ENCODE measurements at places on chromosomes 6 and 20.

- no peak for DNase-seq
Observed at GRCh38 chr6:39791311-39791710, 865 bp upstream of the DAAM2 start.

DNA sequence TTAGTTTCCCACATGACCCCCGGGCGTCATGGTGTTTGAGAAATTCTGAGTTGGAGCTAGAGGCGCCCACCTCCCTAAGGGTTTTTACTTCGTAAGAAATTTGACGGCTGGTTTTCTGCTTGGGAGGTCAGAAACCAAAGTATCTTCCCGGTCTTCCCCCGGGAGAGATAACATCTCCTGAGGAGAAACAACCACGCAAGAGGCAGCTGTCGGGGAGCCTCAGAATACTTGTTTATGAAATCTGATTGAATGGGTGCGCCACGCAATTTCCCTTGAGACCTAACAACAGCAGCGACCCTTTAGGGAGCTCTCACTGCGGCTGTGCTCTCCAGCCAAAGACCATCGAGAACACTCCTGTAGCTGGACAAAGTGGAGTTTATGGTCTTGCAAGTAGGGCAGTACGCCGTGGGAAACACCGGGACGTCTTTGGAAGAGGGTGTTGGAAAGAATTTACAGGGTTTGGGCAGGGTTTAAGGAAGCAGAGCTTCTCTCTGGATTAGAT, 608 bp upstream of the EIF2S2 start:
- no peak for DNase-seq

GRCh38 chr6:157613011-157613522, 210.0 kb upstream of the SNX9 start:
- DNase-seq, result no peak

DNA sequence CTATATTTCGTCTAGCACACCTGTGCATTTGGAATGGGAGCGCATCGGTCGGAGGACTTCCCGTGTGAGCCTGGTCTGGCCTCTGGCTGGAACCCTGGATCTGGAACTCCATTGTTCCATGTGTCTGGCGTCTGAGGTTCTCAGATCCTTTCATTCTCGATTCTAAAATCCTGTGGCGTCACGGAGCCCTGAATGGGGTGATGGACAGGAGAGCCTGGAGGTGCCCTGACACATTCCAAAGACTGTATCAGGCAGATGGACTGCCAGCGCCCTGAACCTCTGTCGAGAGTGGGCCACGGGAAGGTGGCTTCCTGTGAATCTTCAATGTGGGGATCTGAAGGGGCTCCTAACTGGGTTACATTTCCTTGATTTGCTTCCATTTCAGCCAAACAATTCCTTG, 20.6 kb downstream of the MYH7B start:
- DNase-seq, result no peak

GRCh38 chr20:41697861-41698559, 79.8 kb upstream of the CHD6 start:
- no peak for DNase-seq

- no peak for DNase-seq
Observed at GRCh38 chr6:18359237-18359885, 27.8 kb upstream of the RNF144B start.

GRCh38 chr6:155158030-155158843, 105.6 kb upstream of the CLDN20 start:
- no peak for DNase-seq

DNA sequence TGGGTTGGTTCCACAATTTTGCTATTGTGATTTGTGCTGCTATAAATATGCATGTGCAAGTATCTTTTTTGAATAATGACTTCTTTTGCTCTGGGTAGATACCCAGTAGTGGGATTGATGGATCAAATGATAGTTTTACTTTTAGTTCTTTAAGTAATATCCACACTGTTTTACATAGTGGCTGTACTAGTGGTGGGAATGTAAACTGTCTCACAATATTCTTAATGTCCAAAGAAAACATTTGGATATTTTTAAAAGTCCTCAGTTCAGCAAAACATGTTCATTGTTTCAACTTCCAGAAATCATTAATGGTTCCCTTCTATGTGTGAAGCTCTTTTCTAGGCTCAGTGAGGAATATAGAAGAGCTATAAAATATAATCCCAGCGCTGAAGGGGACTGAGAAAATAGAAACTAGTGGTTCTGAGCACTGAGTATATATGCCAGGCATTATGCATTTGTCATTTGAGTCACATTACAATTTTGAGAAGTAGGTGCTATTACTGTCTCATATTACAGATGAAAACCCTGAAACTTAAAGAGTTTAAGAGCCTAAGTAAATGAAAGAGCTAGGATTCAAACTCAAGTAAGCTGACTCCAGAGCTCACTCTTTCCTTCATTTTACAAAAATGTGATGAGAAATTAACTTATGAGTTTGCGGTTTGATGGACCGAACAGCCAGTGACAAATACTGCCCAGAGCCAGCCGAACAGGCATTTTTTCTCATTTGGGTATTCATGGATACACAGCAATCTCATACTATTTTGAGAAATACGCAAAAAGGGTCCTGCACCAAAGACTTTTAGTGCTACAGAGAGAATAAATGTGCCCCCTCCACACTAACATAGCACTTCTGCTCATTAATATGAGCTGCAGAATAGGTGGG, 250.1 kb downstream of the TBX18 start:
- DNase-seq, result no peak

GRCh38 chr20:48486065-48486464, 341.7 kb downstream of the PREX1 start:
- DNase-seq, result no peak

GRCh38 chr20:34017610-34018009, 23.9 kb downstream of the RALY start:
- DNase-seq, result no peak

DNA sequence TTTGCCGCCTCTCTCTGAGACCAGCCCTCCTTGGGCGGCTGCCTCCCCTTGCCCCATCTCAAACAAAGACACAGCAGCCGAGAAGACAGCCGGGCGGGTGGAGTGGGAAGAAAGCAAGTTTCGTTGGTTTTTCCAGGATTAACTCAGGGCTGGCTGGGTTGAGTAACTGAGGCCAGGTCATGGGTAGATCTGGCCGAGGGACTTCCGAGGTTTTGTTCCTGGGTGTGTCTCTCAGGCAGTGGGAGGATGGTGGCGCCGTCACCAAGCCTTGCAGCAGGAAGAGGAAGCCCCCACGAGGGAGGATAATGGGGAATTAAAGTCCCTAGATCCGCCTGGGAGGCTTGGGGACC, 167.2 kb downstream of the TTLL2 start:
- DNase-seq, result no peak

DNA sequence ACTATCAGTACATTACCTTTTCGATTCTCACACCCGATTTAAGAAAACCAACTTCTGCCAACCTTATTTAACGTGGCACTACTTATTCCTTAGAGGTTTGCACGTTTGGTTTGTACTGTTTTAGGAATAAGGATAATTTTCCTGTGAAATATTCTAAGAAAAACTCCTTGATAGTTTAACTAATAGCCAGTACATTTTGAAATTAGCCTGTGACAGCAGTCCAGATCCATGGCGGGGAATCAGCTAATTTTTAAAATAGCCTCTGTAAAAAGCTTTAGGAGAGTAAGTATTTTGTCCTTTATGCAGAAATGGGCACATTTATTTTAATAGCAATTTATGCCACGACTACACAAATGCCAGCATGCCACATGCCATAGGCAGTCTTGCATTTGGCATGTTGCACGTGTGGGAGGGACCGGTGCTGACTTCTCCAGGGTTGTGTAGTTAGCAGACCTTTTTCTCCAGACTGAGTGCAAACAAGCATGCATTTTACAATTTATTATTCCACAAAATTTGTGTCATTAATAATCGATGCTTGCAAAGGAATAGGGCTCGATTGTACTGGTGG, 6.2 kb downstream of the FOXC1 start:
- no peak for DNase-seq

DNA sequence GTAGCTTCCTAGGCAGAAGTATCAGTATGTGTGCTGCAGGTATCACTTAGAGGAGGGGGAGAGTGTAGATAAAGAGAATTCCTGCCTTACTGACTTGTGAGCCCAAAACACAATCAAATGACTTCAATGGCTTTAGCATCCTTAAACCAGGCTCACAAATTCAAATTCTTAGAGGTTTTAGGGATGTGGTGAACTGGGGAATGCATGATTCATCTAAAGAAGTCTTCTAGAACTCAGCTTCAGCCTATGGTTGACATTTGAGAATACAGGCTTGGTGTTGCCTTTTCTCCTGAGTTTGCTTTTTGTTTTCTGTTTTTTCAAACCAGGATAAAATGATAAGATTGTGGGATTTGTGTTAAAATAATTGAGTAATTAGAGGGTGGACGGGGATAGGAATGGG, 14.4 kb downstream of the SNRPC start:
- no peak for DNase-seq

GRCh38 chr20:43794326-43794725, 67.5 kb upstream of the GTSF1L start:
- no peak for DNase-seq

GRCh38 chr6:123276546-123276980, 280.5 kb downstream of the CLVS2 start:
- no peak for DNase-seq

GRCh38 chr6:101760843-101761621, 367.5 kb downstream of the GRIK2 start:
- DNase-seq, result no peak

- DNase-seq, result no peak
Observed at GRCh38 chr6:37083243-37084138, 78.0 kb downstream of the FGD2 start.

DNA sequence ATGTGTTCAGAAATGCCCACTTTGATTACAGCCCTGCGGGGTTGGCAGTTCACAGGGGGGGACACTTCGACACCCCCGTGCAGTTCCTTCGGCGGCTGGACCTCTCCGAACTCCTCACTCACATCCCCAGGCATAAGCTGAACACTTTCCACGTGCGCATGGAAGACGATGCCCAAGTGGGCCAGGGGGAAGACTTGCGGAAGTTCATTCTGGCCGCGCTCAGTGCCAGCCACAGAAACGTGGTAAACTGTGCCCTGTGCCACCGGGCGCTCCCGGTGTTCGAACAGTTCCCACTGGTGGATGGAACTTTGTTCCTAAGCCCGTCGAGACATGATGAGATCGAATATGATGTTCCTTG, 32.1 kb downstream of the HECA start:
- DNase-seq, result no peak

GRCh38 chr6:158911746-158912480, 88.1 kb downstream of the RSPH3 start:
- peak; percentile 20 for DNase-seq

GRCh38 chr20:32541323-32542258, 43.5 kb downstream of the NOL4L start:
- no peak for DNase-seq

DNA sequence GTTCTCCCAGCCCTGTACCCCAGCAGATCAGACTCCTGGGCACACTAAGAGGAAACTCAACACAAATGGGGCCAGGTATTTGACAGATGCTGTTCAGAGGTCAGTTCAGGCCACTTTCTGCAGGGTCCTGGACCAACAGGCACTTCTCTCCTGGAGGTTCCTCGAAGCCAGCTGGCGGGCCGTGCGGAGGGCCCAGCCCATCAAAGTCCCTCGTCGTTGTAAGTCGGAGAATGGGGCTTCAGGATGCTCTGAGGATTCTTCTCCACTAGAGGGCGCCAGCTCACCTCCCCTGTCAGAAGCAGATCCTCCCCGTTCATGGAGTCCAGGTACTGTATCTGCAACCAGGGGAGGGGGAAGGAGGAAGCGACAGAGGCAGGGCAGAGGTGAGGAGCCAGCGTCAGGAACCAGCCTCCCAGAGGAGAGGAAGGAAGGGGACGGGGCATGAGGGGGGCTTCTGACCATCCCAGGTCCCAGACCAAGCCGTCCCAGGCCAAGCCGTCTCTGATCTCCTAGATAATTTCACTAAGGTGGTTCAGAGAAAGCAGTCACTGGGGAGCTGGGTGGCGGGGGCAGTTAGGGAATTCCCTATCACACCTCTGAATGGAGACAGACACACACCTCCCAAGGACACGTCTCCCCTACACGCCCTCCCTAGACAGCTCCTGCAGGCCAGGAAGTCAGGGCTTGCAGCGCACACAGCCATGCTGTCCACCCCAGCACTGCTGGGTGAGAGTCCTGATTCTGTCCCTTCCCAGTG, 11.7 kb upstream of the FAM83C start:
- peak; percentile 60 for DNase-seq

- no peak for DNase-seq
Observed at GRCh38 chr20:17431621-17432364, 99.4 kb downstream of the BFSP1 start.

DNA sequence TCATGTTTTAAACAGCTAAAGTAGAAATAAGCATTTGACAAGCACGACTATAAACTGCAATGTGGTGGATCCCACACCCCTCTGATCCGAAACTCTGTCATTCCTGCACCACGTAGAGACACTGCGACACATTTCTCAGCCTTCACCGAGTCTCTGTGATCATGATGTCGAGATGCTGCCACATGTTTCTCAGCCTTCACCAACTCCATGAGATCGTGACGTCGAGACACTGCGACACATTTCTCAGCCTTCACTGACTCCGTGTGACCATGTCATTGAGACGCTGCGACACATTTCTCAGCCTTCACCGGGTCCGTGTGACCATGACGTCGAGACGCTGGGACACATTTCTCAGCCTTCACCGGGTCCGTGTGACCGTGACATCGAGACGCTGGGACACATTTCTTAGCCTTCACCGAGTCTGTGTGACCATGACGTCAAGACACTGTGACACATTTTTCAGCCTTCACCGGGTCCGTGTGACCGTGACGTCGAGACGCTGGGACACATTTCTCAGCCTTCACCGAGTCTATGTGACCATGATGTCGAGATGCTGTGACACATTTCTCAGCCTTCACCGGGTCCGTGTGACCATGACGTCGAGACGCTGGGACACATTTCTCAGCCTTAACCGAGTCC, 143.0 kb downstream of the TTLL2 start:
- no peak for DNase-seq

GRCh38 chr20:3165473-3166337, 6.0 kb upstream of the FASTKD5 start:
- DNase-seq, result no peak

DNA sequence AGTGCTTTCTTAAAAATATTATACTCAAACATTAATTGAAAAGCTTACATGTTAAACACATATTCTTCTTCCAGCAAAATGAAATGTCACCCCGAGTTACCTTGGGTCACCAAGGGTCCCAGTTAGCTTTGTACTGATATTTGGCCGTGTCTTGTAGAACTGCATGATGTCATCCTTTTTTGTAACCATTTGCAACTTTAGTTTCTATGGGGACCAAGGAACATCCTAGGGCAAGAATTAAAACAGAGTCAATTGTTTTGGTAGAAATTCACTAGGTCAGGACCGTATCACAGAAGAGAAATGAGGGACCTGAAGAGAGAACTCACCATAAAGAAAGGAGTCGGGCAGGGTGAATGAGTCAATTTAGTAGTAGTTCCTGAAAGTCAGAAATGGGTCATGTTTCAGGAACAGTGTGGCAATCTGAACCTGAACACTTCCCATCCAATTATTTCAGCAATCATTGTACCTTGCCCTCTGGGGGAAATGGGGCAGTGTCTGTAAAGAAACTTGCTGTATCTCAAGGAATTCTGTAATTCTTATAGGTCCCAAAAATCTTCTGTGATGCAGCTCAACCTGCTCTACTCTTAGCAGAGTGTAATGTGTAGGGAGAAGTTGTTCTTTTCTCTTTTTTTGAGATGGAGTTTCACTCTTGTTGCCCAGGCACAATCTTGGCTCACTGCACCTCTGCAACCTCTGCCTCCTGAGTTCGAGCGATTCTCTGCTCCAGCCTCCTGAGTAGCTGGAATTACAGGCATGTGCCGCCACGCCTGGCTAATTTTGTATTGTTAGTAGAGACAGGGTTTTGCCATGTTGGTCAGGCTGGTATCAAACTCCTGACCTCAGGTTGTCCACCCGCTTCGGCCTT, 5.3 kb upstream of the AKAP7 start:
- DNase-seq, result no peak
